ENCODE measurements at places on chromosomes 3 and 15.

- no peak for DNase-seq
Observed at GRCh38 chr3:111173906-111174305, 102.3 kb downstream of the NECTIN3 start.

DNA sequence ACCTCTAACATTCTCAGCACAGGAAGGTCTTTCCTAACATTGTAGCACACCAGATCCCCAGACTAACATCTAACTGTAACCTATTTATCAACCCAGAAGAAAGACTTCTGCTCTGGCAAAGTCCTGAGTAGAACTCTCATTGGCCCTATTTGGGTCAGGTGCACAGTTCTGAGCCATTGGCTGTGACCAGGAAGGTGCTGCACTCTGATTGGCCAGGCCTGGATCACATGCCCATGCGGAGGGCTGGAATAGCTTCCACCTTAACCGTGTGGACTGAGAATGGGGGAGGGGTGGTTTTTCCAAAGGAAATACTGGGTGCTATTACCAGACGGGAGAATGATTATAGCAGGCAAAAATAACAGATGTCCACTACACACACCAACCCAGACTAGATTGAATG is 11.5 kb downstream of the FEZF2 start:
- DNase-seq: no peak

DNA sequence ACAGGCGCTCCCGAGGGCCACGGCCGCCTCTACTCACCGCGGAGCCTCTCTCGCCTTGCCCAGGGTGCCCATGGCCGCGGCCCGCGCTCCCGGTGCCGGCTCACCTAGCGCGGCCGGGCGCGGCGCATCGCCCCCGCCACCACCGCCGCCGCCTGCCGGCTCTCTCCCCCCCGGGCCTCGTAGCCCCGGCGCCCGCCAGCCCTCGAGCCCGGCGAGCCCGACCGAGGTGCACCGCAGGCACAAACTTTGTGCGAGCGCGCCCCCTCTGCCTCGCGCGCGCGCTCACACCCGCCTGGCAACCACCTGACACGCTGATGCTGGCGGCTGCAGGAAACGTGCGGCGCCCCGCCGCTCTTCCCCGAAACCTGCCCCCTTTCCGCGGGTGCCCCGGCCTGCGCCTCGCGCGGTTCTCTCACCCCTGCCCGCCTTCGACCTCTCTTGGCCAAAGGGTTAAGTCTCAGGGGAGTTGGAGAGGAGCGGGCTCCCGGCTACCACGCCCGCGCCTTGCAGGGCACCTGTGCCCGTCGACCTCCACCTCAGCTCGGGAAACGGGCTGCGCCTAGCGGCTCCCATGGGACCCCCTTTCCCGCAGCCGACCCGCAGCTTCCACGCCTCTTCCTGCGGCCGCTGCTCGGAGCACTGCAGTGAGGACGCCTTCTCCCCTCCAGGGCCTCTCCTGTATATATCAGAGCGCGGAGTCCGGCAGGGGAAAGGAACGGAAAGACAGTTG is at the start of gene RASGRP1:
TSS of gene RASGRP1 (minus strand) at position 258 of the 730 bp plus-strand sequence. CDS start at position 72, 186 bp downstream.
- DNase-seq: peak; percentile 77

DNA sequence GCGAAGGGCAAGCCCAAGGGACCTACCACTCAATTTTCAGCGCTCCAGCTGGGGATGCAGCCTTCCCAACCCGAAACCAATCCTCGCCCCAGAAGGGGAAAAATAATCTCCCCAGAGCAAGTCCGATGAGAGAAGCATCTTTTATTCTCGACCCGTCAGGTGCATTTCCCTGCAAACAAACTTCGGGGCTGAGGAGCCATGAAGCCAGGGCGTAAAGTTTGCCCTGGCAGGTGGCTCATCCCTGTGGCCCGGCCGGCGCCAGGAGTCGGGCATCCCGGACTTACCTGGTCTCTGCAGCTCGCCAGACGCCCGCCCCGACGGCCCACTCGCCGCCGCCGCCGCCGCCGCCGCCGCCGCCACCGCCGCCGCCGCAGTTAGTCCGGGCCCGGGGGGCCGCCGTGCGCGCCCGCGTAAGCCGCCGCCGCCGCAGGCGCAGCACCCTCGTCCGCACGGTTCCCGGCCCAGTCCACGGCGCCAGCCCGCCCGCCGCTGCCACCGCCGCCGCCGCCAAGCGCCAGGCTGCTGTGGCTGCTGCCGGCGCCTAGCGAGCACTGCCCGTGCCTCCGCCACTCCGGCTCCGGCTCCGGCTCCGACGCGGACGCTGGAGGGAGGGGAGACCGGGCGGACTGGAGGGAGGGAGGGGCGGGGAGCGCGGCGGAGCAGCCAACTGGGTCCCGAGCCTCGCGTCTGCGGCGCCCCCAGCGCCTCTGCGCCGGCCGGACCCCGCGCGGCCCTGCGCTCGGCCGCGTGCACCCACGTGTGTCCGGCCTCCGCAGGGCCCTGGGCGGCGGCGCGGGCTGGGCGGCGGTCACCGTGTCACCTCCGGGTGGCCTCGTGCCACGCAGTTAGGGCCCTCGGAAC is at the start of gene CNTN3:
TSS of gene CNTN3 (minus strand) at position 553 of the 861 bp plus-strand sequence. CDS start 93,547 bp downstream, outside the sequence.
- no peak for DNase-seq

- DNase-seq: no peak
Observed at GRCh38 chr3:171971919-171972514, 67.4 kb upstream of the FNDC3B start.

GRCh38 chr3:193943200-193943599 is 192.7 kb upstream of the HES1 start:
- DNase-seq: no peak

GRCh38 chr15:34942363-34942762 is 27.2 kb downstream of the AQR start:
- DNase-seq: no peak

GRCh38 chr3:150421799-150422548 is 13.9 kb downstream of the TSC22D2 start:
- no peak for DNase-seq

DNA sequence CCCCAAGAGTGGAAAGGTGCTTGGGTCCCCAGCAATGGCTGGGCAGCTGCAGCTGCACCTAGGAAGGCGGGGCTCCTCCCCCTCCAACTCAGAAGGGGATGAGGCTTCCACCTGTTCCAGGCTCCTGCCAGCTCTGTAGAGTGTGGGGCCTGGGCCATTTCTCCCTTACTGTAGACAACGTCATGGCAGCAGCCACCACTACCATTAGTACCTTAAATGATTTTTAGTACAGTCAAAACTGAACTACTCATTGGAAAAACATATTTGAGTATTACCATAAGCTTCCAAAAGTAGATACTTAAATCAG is 1274.2 kb upstream of the GBE1 start:
- DNase-seq: no peak

- peak; percentile 85 for DNase-seq
Observed at GRCh38 chr3:152243721-152244516, 24.8 kb upstream of the MBNL1 start.

DNA sequence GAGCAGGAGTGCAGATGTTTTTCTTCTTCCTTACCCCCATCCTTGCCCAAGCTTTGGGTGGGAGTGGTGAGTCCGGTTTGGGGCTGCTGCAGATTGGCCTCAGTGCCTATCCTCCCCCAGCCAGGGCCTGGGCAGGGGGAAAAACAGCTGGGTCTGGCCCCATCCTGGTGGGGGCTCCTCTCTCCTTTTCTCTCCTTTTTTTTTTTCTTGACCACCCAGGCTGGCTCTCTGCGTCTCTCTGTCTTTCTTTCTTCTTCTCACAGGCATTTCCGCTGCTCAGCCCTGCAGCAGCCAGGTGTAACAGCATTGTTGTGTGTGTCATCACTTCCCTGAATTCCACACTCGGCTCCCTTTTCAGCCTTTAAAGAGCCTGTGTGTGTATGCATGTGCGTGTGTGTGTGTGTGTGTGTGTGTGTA is 2.0 kb downstream of the FOXL2NB start:
- DNase-seq: no peak

DNA sequence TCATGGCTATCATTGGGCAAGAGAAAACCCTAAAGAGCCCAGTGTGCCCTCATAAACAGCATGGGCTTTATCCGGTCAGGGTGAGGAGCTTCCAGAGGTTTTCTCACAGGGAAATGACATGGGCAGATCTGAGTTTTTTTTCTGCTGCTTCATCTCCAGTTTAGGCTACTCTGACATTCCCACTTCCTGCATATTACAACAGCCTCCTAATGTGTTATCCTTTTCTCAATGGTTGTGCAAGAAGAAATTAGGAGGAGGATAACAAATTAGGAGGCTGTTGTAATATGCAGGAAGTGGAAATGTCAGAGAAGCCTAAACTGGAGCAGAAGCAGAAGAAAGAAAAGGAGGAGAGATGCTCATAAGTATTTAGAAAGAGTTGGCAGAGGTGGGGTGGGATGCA is 175.6 kb downstream of the MTHFS start:
- no peak for DNase-seq

DNA sequence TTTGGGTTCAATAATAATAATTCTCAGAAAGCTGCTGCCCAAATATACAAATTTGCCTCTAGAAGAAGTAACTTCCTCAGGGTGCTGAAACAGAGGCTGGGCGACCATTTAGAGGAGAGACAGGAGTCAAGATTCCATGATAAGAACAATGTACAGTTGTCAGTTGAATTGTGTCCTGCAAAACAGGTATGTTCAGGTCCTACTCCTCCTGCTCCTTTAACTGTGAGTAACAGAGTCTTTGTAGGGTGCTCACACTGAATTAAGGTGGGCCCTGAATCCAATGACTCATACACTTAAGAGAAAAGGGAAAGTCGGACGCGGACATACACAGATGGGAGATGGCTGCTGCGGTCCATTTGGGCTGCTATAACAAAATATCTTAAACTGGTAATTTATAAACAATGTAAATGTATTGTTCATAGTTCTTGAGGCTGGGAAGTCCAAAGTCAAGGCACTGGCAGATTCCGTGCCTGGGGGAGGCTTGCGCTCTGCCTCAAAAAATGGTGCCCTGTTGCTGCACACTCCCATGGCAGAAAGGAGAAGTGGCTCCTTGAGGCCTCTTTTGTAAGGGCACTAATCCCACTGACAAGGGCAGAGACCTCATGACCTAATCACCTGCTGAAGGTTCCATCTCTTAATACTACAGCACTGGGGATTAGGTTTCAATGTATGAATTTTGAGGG is 55.1 kb downstream of the MB21D2 start:
- no peak for DNase-seq

GRCh38 chr15:75171408-75171807 is 30.3 kb upstream of the C15orf39 start:
- DNase-seq: peak; percentile 79

DNA sequence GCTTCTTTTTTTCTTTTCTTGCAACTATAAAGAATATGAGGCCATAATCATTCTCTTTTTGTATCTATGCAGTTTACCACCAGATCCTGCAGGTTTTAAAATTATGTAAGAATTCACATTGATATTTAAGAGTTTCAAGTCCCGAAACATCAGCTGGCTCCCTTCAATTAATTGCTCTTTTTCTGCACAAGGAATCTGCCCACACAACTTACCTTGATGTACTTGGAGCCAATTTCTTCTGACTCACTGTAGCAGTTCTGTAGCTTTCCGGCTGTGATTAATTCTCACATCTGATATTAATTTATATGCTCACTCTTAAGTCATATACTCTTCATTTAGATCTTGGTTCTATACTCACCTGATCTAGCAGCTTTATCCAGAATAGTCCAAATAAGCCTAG is 781.8 kb downstream of the CADM2 start:
- no peak for DNase-seq

All from hematopoietic multipotent progenitor cell treated with erythropoietin and hydrocortisone succinate and interleukin-3 and kit ligand, for 6 days (in vitro differentiated cells).